Suprapubic skin (tissue), 4 donors: ENCODE measurements at places on chromosomes 2 and 18. TPM values are rescaled to one million over a fixed set of nuclear protein-coding genes. Genes with fewer than 3 reads are reported as not detected.

Gene RND3
- 65.3 TPM for total RNA-seq

- H3K4me1 ChIP-seq, result peaks cover 13% of the 10 kb centered on the region
- no peak overlapping the region for H3K4me3 ChIP-seq
- H3K27me3 ChIP-seq, result no peaks in the 10 kb centered on the region
- H3K27ac ChIP-seq, result no peak overlapping the region
- no peaks in the 10 kb centered on the region for H3K36me3 ChIP-seq
These were observed 48.3 kb upstream of the ACAA2 start for GRCh38 chr18:49861659-49862058.

DNA sequence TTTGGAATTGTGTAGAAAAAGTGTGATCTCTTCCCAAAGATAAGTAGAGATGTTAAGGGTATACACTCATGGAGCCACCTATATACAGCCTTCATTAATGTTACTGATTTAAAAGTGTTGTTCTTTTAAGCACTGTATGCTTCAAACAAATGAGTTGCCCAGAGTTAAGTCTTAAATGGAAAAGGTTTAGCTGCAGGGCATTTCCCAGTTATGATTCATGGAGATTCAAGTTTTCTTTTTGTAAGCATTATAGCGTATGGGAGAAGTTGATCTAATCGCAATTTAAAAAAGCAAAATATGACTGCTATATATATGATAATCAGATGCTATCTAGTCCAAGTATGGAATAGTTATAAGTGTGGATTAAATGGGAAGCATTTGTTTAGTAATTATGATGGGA lies 4.8 kb downstream of the PDK1 start:
- peaks cover 27% of the 10 kb centered on the region for H3K4me1 ChIP-seq
- no peaks in the 10 kb centered on the region for H3K27me3 ChIP-seq
- no peak overlapping the region for H3K27ac ChIP-seq
- H3K4me3 ChIP-seq, result no peak overlapping the region
- H3K36me3 ChIP-seq, result peaks cover 9% of the 10 kb centered on the region

GRCh38 chr2:23617167-23617810 lies 232.3 kb downstream of the KLHL29 start:
- peak overlapping the region; percentile 73 for H3K27ac ChIP-seq
- no peaks in the 10 kb centered on the region for H3K27me3 ChIP-seq
- peaks cover 28% of the 10 kb centered on the region for H3K4me1 ChIP-seq

Gene UGT1A7
- total RNA-seq, result 8.0 TPM

- peak overlapping the region; percentile 58 for H3K4me3 ChIP-seq
- H3K27ac ChIP-seq, result peak overlapping the region; percentile 65
- no peak for DNase-seq
These were observed 141.3 kb downstream of the MEIS1 start for GRCh38 chr2:66576311-66576560.

DNA sequence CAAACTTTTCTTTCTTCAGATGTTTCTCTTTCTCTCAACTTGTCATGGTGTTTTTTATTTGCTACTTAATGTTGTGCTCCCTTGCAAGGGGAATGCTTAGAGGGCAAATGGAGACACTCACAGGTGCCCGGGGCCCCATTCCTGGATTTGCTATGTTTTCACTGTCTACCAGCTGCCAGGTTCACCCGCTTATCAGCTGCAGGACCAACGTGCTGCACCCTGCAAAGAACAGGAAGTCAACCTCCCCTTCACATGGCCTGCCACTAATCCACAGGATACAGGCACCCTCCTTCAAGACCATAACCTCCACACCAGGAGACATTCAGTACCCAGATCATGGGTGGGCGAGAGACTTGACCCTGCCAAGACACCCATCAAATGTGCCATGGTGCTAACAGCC lies 237.6 kb upstream of the STON1 start:
- H3K4me1 ChIP-seq, result no peaks in the 10 kb centered on the region
- DNase-seq, result no peak
- H3K36me3 ChIP-seq, result no peaks in the 10 kb centered on the region
- no peaks in the 10 kb centered on the region for H3K27me3 ChIP-seq

DNA sequence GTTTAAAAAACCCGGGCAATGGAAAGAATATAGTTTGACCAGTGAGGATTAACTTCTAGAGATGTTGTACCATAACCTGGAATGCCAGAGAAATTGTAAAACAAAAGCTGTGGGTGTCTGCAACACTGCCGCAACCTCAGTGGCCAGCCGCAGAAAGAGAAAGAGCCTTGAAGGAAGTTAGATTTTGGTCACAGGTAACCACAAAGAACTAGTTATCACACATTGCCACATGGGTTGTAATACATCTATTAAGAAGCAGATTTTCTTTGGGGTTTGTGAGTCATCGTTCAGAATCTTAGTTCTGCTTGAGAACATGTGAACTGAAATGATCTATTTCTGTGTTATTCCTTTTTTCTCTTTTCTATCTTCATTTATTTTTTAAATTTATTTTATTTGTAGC lies 222.9 kb upstream of the AGAP1 start:
- H3K36me3 ChIP-seq, result no peaks in the 10 kb centered on the region
- no peak overlapping the region for H3K4me3 ChIP-seq
- H3K4me1 ChIP-seq, result no peaks in the 10 kb centered on the region
- no peak overlapping the region for H3K27ac ChIP-seq
- DNase-seq, result no peak

DNA sequence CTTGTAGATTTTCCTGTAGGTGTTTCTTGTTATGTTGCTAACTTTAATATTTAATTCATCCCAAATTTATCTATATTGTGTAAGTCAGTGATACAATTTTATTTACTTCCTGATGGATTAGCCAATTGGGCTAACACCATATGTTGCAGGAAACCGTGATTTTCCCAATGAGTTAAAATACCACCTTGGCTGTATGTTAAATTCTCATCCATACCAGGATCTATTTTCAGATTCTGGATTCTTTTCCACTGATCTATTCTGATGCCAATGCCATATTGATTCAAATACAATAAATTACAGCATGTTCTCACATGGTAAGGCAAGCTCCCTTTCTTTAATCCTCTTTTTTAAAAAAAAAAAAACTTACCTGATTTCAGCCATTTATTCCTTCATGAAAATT lies 85.8 kb upstream of the DNAJC10 start:
- H3K27me3 ChIP-seq, result no peaks in the 10 kb centered on the region
- no peaks in the 10 kb centered on the region for H3K36me3 ChIP-seq
- H3K4me3 ChIP-seq, result no peak overlapping the region
- no peak for DNase-seq
- no peaks in the 10 kb centered on the region for H3K4me1 ChIP-seq

- H3K4me1 ChIP-seq, result peaks cover 25% of the 10 kb centered on the region
- H3K4me3 ChIP-seq, result no peak overlapping the region
- DNase-seq, result no peak
- H3K27ac ChIP-seq, result no peak overlapping the region
These were observed 39.7 kb downstream of the FOSL2 start for GRCh38 chr2:28432362-28432761.

Gene PRKAG3
- total RNA-seq, result not detected

DNA sequence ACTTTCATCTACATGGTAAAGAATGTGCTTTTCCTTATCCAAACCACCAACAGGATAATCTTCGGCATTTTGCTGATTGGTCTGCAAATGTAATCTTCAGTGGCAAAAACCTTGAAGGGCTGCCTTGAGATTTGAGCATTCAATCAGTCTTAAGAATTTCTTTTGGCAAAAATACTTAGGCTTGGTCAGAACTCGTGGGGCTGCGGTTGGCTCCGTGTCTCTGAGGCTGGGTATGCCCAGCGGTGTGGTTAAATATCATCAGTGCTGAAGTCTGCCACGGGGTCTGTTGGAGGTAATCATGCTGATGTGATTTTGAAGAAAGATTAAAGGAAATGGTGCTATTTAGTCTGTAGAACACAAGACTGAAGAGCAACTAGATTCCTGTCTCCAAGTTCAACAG lies 262.6 kb downstream of the EN1 start:
- no peaks in the 10 kb centered on the region for H3K36me3 ChIP-seq
- H3K4me3 ChIP-seq, result no peak overlapping the region
- H3K27ac ChIP-seq, result no peak overlapping the region
- DNase-seq, result no peak
- no peaks in the 10 kb centered on the region for H3K4me1 ChIP-seq

- no peak overlapping the region for H3K4me3 ChIP-seq
- H3K27ac ChIP-seq, result no peak overlapping the region
- H3K27me3 ChIP-seq, result peaks cover 6% of the 10 kb centered on the region
- H3K4me1 ChIP-seq, result peaks cover 8% of the 10 kb centered on the region
- no peak for DNase-seq
- H3K36me3 ChIP-seq, result no peaks in the 10 kb centered on the region
These were observed 2.1 kb upstream of the ZBTB14 start for GRCh38 chr18:5297597-5297996.

Gene TTR
- not detected for total RNA-seq

Gene CHST9
- 2.0 TPM for total RNA-seq

DNA sequence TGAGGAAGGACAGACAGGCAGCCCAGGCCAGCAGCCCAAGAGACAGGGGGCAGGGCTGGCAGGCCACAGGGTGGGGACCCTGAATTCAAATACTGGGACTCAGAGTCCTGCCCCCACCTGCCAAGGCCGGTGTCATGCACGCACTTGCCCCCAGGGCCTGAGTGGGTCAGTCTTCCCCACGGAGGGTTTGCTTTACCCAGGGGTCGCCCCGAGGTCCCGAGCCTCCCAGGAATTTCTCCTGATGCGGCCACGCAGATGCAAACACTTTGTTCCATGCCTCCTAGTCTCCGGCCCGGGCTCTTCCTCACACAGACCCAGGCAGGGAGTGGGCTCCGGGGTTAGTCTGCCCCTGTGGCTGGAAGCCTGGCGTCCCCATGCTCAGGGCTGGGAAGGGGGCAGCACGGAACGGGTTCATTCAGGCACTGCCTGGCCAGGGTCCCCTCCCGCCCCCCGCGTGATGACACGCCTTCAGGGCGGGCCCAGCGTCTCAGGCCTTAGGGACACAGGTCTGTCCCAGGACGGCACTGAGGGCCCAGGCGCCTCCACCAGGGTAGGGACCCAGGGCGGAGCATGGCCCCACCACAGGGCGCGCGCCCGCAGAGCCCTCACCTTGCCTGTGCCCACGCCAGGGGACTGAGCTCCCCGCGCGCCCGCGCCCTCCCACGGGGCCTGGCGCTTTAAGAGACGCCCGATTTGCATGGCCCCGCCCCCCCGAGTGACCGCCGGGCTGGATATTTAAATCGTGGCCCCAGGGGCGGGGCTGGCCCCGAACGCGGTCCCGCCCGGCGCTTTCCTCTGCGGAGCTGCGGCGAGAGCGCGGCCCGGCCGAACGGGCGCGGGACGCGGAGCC lies at the start of gene SNED1:
TSS of gene SNED1 (plus strand) at position 763 of the 850 bp plus-strand sequence. CDS start 220 bp downstream, outside the sequence.
- peaks cover under 1% of the 10 kb centered on the region for H3K36me3 ChIP-seq
- peaks cover 56% of the 10 kb centered on the region for H3K4me1 ChIP-seq
- DNase-seq, result peak; percentile 96
- H3K4me3 ChIP-seq, result peak within 1 kb of the TSS; percentile 72

DNA sequence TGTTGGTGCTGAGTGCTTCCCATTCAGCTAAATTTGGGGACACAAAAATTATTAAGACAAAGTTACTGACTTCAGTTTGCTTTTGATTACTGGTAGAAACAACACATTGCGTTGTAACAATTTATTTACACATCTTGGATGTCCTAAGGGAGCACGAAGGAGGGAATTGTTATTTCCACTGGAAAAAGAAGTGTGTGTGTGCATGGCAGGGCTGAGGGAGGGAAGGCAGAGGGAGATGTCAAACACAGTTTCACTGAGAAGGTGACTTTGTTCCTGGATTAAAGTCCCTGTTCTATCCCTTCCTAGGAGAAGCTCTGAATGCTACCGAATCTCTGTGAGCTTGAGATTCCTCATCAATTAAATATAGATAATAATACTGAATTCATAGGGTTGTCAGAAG lies 3.8 kb upstream of the CDH20 start:
- no peak for DNase-seq
- H3K27ac ChIP-seq, result no peak overlapping the region
- H3K4me3 ChIP-seq, result no peak overlapping the region
- H3K36me3 ChIP-seq, result no peaks in the 10 kb centered on the region
- H3K27me3 ChIP-seq, result peaks cover 20% of the 10 kb centered on the region

Gene CPLX4
- not detected for total RNA-seq

Gene ALPG
- not detected for total RNA-seq

Gene LYPD6
- total RNA-seq, result 1.9 TPM

DNA sequence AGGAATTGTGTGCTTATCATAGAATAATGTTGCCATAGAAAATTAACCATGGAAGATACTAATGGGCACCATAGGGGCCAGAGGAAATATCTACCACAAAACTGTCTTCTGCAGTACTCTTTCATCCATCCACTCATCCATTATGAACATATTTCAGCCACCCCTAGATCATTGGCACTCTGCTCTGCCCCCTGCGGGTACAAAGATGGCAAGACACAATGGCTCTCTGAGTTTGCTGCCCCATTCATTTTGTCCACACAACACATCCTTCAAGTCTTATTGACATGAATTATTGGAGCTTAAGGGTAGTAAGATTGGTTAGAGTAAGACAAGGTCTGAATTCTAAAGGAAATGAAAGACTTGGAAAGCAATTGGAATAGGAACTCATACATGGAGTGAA lies 1224.7 kb upstream of the CELF4 start:
- H3K27me3 ChIP-seq, result no peaks in the 10 kb centered on the region
- no peak overlapping the region for H3K27ac ChIP-seq
- no peaks in the 10 kb centered on the region for H3K36me3 ChIP-seq
- no peak for DNase-seq
- no peaks in the 10 kb centered on the region for H3K4me1 ChIP-seq

- no peak overlapping the region for H3K4me3 ChIP-seq
- peaks cover 49% of the 10 kb centered on the region for H3K36me3 ChIP-seq
- H3K27me3 ChIP-seq, result no peaks in the 10 kb centered on the region
- DNase-seq, result no peak
- peaks cover 28% of the 10 kb centered on the region for H3K4me1 ChIP-seq
- peak overlapping the region; percentile 26 for H3K27ac ChIP-seq
These were observed 64.0 kb upstream of the MCFD2 start for GRCh38 chr2:46979571-46979979.
